ENCODE measurements at places on chromosomes 4 and X.
A peak's percentile ranks its signal among the peaks of the same experiment; 100 is the strongest.

DNA sequence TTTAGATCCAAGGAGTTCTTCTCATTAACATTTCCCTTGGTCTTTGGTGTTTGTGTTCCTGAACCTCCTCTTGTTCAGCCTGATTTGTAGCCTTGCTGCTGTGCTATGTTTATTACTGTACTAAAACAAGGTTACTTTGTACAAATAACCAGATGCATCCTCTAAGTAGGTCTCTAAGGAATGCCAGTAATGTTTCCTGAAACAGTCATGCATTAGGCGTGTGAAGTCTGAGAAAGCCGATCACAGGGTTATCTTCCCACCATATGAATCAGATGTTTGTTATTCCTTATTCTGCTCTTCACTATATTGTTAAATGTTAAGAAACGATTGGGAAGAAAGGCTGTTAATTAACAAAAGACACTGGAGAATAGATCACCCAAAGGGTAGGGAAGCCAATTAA, 66.9 kb downstream of the GALNTL6 start:
- DNase-seq, result no peak

GRCh38 chrX:48468693-48469691, 1.1 kb downstream of the SLC38A5 start:
- no peak for DNase-seq

DNA sequence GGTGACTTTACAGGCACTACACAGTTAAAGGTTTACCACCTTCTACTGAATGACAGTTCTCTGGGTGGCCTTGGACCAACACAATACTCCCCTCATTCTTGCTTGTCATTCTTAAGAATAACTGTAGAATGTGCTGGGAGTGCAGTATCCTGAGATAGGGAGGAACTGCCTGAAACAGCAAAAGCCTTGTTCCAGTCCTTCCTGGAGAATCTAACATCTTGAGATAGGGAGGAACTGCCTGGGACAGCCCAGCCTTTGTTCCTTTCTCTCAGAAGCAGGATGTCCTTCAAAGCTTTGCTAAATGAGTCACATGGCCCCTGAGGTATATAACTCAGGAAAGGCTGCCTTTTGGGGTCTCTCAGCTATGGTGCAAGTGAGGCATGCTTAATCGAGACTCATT, 145.7 kb upstream of the MBNL3 start:
- DNase-seq, result no peak

DNA sequence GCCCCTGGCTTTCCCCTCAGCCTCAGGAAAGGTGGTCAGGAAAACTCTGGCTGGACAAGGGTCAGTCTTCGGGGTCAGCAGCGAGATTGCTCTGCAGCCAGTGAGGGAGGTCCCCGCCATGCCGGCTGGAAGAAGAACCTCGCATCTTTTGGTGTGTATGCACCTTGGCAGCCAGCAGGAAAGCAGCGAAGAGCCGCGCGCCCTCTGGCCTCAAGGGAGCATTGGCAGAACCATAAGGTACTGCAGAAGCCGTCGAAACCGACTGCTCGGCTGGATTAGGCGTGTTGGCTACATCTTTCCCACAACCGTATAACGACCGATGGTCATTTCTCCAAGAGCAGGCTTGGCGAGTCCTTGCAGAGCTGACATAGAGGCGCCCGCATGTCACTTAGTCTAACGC, 48.3 kb downstream of the GPR143 start:
- no peak for DNase-seq

DNA sequence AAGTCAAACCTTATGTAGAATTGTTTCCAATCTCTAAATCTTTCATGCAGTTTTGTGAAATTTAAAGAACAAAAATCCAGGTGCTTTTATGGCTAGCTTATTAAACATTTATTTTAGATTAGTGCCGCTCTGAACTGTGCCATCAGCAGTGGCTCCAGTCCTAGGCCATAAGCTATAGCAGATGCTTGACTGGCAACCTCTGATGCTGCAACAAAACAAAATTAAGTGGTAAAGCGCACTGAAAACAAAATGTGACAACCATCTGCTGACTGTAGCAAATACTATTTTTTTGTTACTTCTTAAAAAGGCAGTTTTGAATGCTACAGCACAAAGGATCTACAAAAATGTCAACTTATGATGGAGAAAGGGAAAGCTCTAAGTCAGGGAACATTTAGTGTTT, 237.4 kb downstream of the DCLK2 start:
- DNase-seq, result no peak

- DNase-seq, result no peak
These were observed 153.8 kb upstream of the AGA start for GRCh38 chr4:177596035-177596434.

DNA sequence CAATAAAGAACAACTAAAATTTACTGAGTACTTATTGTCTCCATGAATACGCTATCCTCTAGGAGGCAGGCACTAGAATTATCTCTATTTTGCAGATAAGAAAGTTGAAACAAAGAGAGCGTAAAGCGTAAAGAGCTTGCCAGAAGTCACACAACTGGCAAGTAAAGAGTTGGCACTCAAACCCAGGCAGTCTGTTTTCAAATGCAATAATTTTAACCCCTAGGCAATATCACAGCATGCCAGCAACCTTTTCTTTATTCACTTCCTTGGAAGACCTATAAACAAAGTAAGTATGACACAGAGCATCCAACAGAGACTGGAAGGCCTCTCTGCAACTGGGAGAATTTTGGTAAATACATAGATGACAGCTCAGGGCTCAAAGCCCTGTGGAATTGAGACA, 23.2 kb upstream of the AMELX start:
- no peak for DNase-seq

GRCh38 chr4:141347684-141348083, 127.0 kb downstream of the ZNF330 start:
- no peak for DNase-seq

- peak; percentile 30 for DNase-seq
These were observed 1.4 kb downstream of the MAMLD1 start for GRCh38 chrX:150364347-150365050.

- DNase-seq, result peak; percentile 88
These were observed 31.0 kb downstream of the TMSB4X start for GRCh38 chrX:13005661-13006473.

DNA sequence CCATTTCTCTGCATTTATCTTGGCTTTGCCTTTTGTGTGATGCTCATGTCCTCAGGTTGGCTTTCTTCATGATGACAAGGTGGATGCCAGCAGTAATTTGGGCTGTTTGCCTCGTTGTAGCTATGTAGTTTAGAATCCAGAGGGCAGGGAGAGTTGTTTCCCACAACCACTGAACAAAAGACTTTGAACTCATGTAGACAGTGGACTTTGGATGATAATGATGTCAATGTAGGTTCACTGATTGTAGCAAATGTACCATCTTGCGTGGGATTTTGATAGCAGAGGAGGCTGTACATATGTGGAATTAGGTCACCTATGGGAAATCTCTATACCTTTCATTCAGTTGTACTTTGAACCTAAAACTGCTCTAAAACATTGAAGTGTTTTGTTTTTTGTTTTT, 41.3 kb downstream of the MND1 start:
- DNase-seq, result no peak

DNA sequence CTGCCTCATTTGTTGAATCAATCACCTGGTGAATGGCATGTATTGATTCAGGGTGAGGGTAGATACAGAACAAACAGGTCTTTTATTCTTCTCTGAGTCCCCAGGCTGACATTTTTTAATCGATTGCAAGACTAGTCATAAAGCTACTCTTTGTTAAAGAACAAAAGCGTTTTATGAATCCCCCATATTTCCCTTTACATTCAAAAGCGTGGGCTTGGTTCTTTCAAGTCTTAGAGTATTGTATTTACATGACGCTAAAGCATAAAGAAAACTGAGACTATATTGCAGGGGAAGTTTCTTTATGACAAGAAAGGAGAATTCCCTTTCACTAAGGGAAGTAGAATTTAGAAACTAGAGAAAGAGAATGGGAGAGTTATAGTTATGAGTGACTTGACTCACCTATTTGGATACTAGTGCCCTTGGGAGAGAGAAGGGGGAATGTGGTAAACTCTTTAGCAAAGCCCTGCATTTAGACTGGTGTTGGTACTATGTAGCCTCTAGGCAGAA, 69.3 kb upstream of the PDE5A start:
- DNase-seq, result no peak

- DNase-seq, result no peak
These were observed 287.9 kb upstream of the PUDP start for GRCh38 chrX:7435822-7436221.

DNA sequence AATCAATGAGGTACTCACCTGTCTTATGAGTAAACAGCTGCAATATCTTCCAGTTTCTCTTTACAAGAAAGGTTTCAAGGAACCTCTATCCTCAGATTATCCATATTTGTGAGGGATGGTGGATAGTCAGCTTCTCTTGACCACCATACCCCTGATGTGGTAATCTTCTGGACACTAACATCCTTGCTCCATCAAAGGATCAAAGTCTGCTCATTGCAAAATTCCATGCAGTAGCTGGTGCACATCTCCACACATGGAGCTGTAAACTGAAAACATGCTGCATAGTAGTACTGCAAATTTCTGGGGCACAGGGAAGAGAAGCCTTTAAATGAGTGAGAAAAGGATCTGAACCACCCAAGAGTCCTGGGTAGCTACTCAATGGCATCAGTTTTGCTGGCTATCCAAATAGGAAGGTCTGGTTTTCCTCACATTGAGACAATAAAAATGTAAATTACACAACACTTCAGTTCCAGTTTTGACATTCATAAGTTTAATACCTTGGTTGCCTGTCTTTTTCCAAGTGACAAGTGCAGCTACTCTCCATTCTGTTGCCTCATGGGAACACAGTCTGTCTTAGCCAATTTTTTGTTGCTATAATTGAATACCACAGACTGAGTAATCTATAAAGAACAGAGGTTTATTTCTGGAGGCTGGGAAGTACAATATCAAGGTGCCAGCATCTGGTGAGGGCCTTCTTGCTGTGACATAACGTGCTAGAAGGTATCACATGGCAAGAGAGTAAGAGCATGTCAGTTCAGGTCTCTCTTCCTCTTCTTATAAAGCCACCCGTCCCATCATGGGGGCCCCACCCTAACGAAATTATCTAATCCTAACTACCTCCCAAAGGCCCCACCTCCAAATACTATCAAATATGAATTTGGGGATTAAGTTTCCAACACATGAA, 34.4 kb upstream of the ARHGEF6 start:
- no peak for DNase-seq

DNA sequence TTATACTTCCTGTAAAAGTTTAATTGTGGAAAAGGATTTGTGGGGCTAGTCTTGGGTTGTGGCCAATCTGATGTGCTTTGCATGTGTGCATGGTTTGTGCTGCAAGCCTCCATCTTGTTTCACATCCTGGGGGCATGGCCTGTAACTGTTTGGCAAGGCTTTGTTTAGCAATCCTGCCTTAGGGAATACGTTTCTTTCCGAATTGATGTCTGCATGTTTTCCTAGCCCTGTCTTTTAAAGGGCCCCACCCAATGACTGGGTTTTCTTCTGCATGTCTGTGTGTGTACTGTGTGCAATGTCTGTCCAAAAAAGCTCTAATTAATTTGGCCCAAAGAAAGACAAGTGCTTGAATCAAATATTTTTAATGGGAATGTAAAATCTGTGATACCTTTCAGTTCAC, 74.6 kb upstream of the MID1IP1 start:
- DNase-seq, result no peak

- DNase-seq, result no peak
These were observed 324.2 kb downstream of the PCDH19 start for GRCh38 chrX:100085846-100086245.

DNA sequence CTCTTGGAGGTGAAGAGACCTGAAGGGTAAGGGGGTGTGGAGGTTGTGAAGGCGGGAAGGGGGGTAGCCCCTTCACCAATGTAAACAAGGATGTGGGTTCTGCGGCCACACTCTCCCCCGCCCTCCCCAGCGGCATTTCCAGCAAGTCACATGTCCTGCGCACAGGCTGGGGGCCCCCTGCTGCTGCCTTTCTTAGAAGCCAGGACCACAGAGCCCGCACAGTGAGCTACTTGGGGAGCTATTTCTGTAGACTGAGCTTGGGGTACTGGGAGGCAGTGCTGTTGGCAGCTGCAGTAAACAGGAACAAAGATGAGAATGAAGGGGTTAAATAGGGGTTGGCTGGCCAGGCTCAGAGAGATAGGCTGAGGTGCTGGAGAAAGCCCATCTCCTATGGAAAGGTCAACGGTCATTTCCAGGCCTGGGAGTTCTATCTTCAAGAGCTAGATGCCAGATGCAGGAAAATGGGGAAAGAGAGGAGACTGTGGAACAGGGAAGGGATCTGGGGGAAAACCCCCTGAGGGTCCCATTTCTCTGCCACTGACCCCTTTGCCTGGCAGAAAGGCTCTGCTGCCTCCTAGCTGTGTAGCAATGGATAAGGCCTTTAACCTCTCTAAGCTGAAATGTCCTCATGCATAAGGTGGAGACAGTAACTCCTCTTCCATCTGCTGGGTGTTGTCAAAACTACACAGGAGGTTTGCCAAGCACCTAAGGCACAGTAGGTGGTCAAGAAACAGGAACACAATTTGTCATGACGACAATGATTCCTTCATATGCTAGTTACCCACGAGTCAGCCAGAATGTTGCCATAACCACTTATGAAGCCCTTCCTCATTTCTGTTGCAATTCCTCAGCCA, 18.5 kb upstream of the PIM2 start:
- peak; percentile 67 for DNase-seq

GRCh38 chr4:7078025-7078424, 10.2 kb upstream of the GRPEL1 start:
- no peak for DNase-seq

All from inflammatory macrophage treated with lipopolysaccharide for 1 hour (primary cell).